KBM-7 (cell line): ENCODE measurements at places on chromosomes 7 and 10.
A peak's percentile ranks its signal among the peaks of the same experiment; 100 is the strongest.

DNA sequence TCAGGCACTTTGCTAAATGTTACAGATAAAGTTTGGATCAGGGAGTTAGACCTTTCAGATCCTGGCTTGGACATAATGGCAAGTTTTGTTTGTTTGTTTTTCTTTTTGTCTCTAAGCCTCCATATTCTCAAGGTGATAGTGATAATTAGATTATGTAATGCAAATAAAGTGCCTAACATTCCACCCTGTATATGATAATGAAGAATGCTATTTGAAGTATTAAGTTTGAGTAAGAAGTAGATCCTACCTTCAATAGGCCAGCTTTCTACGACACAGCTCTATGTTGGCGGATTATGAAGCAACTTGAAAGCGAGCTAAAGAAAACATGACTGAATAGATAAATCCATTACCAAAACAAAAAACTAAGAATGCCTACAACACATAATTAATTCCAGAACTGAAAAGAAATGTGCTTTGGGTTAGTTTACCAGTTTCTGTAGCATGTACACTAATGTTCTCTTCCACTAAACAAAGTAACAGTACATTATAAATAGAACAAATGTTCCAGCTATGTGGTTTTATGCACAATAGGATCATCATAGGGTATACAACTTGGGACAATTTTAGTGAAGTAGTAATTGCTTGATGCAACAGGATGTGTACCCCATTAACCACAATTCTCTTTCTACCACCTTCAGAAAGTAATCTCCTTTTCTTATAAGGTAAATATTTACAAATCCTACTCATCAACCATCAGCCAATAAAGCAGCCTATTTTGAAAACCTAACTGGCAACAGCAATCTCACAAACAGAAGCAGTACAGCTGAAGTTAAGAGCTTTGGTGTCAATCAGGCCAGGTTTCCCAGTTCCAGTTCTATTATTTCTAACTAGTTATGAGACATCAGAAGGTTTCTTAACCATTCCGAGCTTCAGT is 1.5 kb downstream of the SEM1 start:
- DNase-seq: no peak

DNA sequence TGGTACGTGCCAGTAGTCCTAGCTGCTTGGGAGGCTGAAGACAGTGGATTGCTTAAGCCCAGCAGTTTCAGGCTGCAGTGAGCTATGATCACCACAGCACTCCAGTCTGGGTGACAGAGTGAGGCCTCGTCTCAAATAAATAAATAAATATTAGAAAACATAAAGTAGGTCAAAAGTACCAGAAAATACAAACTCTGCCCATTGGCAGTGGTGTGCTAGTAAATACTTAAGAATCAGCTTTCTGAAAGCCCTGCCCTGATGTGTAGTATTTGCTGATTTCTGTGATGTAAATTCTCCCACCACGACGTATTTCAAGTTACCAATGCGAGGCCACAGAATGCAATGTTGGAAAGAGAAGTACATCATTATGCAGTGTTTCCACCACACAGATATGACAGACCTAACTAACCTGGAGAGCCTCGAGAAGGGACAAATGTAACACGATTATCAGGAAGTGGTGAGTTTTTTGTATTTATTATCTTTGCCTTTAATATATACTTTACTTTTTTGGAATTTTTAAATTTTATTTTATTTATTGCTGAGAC is 11.8 kb upstream of the MAP3K8 start:
- no peak for DNase-seq

GRCh38 chr7:55912748-55913158 is 25.5 kb downstream of the ZNF713 start:
- no peak for DNase-seq

GRCh38 chr10:29185050-29185449 is 103.8 kb upstream of the LYZL1 start:
- no peak for DNase-seq

GRCh38 chr7:45985902-45986301 is 64.8 kb upstream of the IGFBP3 start:
- no peak for DNase-seq

- no peak for DNase-seq
Measured at GRCh38 chr10:3433988-3434387, 261.4 kb upstream of the PITRM1 start.

DNA sequence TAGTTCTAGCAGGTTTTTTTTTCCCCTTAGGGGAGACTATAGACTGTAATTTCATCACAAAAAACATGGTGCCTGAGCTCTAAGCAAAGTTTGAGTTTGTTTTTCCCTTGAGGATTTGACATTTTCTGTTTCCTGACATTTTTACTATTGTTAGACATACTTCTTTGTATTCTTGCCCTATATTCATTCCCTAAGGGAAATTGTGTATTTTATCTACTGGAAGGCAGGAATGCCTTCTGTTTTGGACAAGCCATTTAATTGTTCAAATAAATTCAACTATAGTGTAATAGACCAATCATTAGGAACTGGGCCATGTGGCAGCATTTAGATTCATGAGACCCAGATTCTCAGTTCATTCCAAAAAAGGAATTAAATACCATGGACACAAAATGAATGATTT is 335.0 kb downstream of the EXOC4 start:
- DNase-seq: no peak

DNA sequence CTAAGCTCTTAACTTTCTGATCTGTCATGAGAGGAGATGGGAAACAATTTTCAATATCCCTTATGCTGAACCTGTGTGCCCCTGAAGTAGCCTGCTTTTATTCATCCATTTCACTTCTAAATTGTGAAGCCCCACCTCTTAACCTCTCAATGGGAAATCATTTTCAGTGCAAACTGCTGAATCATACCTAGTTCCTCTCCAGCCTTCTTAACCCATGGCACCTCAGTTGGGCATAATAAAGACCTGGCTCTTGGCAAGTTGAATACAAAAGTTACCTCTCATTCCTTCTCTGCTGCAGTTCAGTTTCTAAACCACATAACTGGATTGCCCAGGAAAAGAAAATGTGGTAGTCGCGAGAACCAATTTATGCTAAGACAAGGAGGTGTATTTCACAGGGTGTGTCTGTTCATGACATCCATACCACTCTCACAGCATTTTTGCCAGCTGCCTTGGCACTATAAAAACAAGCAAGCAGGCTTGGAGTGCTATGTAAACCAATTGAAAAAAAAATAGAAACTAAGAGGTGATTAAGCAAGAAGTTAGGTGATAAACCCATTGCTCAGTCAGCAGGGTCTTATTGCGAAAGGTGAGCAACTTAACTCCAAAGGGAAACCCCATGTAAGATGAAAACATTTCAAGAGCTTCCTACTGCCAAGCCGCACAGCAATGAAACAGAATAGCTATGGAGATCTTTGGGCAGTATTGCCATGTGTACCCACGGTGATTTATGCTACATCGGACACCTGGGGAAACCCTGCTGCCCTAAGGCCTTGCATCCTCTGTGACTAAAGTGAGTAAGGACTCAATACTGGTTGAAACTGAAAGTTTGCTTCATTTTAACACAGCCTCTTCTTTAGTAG is 57.0 kb upstream of the DKK1 start:
- no peak for DNase-seq

GRCh38 chr10:31677195-31678138 is 251.2 kb downstream of the ARHGAP12 start:
- DNase-seq: no peak

DNA sequence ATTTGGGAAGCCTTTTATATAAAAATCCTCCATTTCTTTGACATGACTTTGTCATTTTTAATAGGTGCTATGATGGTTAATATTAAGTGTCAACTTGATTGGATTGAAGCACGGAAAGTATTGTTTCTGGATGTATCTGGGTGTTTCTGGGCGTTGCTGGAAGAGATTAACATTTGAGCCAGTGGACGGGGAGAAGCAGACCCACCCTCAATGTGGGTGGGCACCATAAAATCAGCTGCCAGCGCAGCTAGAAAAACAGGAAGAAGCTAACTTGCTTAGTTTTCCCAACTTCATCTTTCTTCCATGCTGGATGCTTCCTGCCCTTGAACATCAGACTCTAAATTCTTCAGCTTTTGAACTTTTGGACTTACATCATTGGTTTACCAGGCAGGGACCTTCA is 1003.0 kb downstream of the SORCS3 start:
- no peak for DNase-seq

- DNase-seq: no peak
Measured at GRCh38 chr7:3958109-3958483, 657.0 kb downstream of the SDK1 start.

DNA sequence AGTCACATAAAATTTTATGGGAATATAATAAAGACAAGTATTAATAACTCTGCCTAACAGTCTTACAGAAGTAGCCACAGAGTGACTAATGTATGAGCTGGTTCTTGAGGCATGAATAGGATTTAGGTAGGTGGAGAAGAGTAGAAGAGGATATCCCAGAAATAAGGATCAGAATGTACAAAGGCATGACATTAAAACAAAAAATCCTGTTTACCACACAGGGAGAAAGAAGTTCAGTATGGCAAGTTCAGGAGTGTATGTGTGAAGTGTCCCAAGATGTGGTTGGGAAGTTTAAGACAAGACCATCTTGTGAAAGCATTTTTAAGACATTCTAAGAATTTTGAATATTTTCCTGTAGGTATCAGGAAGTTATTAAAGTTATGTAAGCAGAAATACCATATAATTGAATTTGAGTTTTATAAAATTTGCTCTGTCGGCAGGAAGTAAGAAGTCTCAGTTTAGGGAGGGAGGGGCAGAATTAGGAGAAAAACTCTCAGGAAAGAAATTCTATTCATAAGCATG is 64.7 kb upstream of the CAV2 start:
- DNase-seq: no peak

DNA sequence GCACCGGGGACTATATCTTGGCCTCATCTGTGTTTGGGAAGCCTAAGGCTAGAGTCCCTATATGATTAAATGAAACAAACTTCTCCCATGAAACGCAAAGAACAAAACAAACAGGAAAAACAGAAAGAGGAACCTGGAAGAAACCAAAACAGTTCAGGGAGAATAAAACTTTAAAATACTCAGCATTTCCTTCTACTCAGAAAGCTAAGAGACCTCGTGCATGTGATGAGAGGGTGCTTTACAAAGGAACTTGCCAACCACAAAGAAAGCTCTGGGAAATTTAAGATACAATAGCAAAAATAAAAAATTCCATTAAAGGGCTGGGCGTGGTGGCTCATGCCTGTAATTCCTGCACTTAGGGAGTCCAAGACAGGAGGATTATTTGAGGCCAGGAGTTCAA is 6.9 kb downstream of the PILRA start:
- DNase-seq: no peak

- no peak for DNase-seq
Measured at GRCh38 chr7:145293754-145294153, 457.9 kb upstream of the TPK1 start.

- no peak for DNase-seq
Measured at GRCh38 chr10:132001238-132001972, 19.7 kb upstream of the BNIP3 start.

DNA sequence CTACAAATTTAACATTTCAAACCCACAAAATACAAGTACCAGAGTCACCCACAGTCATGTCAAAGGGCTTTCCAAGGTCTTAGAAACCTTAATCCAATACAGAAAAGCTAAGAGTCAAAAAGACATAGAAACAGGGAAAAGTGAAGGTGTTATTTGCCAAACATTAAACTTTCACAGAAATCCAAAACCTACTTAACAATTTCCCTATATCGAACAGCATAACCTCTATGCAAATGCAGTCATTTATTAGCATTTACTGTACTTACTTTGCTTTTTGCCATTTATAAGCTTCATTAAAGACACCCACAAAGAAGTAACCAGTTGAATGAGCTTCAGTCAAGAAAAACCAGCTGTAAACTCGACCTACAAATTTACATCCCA is 1.6 kb downstream of the PANK1 start:
- DNase-seq: no peak

DNA sequence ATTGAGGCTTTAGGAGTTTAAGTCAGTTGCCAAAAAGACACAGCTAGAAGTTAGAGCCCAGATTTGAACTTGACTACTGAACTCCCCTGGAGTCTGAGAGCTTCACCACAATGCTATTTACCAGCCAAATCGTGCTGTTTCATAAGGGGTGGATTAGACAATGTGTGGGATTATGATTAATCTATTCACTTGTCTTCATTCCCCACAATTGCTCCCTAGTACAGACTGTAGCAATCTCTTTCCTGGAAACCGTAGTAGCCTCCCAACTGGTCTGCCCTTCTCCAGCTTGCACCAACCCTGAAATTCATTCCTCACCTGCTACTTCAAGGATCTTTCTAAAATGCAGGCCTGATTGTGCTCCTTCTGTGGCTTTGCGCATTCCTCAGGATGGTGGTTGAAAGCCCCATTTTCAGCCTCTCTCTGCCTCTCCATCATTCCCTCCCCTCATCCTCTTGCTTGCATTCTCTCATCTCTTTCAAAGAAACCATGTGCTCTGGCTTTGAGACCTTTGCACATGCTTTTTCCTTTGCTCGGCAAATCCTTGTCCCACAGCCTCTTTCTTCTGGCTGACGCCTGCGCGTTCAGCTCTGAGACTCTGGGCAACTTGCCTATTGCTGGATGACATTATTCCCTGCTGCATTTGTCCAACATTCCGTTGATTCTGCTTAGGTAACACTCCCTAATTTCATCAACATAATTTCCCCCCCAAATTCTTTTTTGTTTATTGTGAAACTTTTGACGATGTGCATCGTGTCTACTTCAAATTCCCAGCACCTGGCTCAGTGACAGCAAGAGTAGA is 145.1 kb downstream of the ADRA2A start:
- DNase-seq: no peak

DNA sequence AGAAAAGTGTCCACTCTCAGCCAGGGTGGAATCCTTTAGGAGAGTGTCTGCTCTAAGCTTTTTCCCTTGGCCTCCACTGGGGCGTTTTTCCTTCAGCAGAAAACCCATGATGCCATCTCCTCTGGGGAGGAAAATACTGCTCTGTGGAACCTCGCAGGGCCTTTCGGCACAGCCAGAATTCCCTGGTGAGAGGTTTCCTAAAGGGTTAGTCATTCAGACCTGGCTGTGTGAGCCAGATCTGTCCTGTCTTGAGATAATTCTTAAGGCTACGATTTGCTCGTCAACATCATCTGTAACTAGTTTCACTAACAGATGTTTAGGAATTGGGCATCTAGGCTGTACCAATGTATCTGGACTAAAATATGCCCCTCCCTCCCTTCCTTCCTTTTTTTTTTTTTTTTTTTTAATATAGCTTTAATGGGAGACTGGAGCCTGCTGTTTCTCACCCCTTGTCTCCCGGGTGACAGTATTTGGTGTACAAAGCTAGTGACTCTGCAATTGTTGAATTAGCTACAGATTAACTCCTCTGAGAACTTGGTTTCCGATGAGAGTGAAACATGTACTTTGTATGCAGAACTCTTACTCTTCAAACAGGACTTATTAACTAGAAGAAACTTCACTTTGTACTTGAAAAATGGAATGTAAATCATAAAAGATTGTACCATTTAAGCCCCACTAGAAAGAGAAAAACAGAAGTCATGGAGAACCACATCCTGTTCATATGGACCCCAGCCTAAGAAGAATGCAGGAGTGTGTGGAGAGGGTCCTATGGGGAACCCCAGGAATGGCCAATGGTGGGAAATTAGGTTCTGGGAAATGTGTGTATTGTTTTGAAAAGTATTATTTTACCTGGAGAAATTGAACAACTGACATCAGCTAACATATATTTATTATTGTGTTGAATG is 230.9 kb downstream of the CAMK1D start:
- peak; percentile 10 for DNase-seq

- DNase-seq: no peak
Measured at GRCh38 chr10:97157578-97158095, 28.1 kb downstream of the SLIT1 start.

GRCh38 chr7:132764762-132765161 is 188.5 kb upstream of the PLXNA4 start:
- DNase-seq: no peak

GRCh38 chr10:110392121-110392520 is 87.4 kb upstream of the SMNDC1 start:
- DNase-seq: no peak
